DMS153 (cell line): ENCODE measurements at places on chromosomes 12 and 14.

- peak; percentile 90 for DNase-seq
Observed at GRCh38 chr14:65866886-65867285, 454.4 kb downstream of the FUT8 start.

DNA sequence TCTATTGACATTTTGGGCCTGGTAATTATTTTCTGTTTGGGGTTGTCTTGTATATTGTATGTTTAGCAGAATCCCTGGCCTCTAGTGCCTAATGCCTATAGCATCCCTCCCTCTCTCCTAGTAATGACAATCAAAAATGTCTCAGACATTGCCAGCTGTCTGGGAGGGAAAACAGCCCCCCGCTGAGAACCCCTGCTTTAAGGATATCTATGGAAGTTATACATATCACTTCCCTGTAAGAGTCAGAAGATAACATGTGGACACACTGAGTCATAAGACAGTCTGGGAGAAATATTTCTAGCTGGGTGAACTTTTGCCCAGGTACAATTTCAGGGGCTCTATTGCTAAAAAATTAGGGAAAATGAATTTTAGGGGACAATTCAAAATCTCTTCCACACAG, 255.0 kb downstream of the PAWR start:
- no peak for DNase-seq

DNA sequence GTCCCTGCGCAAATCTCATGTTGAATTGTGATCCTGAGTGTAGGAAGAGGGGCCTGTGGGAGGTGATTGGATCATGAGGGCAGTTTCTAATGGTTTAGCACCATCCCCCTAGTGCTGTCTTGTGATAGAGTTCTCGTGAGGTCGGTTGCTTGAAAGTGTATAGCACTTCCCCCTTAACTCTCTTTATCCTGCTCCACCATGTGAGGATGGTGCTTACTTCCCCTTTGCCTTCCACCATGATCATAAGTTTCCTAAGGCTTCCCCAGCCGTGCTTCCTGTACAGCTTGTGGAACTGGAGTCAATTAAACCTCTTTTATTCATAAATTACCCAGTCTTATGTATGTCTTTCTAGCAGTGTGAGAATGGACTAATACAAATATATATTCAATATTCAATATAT, 303.7 kb upstream of the SEL1L start:
- DNase-seq, result no peak

GRCh38 chr12:95763809-95764253, 26.7 kb downstream of the NTN4 start:
- peak; percentile 8 for DNase-seq
